DMS 273 treated with DMSO at 0.1 percent for 48 hours (cell line): ENCODE measurements at places on chromosomes 16 and 17.

GRCh38 chr16:84303023-84303422 is 8.3 kb downstream of the WFDC1 start:
- DNase-seq, result no peak

GRCh38 chr16:67917852-67918236 is 13.8 kb downstream of the CTRL start:
- DNase-seq, result no peak

DNA sequence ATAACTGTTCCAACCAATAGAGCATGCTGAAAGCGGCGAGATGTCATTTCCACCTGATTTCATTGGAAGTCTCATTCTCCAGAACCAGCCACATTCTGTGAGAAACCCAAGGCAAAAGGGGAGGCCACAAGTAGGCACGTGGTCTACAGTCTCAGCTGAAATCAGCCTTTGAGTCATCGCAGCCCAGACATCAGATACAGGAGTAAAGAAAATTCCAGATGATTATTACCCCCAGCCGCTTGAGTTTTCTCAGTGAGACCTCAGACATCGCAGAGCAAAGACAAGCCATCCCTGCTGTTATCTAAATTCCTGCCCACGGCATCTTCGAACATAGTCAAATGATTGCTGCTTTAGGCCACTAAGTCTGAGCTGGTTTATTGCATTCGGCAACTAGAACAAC is 23.1 kb downstream of the STAT3 start:
- DNase-seq, result no peak

DNA sequence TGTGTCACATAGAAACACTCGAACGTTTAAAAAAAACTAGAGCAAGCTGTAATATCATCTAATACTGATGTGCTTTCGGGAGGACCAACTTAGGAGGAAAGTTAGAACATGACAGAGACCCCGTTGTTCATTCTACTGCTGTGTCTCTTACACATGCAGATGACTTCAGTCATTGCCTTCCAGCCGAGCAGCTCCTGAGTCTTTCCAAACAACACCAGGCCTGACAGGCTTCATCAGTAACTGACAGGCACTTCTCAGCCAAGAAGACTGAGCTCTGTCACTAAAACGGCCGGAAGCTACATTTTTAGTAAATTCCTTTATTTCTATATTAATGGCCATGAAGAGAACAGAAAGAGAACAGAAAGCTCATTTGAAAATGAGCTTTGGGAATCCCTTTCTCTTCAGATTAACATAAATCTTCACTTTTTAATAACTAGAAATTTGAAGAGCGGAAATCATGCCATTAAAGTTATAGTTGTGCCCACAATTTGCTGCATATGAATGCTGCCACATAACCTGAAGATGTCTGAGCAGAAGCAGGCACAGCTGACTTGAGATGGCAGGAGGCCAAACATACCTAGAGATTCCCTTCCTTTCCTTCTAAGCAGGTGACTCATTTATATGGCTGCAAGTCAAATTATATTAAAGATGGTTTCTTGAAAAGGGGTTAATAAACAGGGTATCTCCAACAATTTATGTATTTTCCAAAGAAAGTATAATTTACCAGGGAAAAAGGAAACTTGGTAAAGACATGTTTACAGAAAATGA is 148.9 kb downstream of the ITFG1 start:
- DNase-seq, result no peak

DNA sequence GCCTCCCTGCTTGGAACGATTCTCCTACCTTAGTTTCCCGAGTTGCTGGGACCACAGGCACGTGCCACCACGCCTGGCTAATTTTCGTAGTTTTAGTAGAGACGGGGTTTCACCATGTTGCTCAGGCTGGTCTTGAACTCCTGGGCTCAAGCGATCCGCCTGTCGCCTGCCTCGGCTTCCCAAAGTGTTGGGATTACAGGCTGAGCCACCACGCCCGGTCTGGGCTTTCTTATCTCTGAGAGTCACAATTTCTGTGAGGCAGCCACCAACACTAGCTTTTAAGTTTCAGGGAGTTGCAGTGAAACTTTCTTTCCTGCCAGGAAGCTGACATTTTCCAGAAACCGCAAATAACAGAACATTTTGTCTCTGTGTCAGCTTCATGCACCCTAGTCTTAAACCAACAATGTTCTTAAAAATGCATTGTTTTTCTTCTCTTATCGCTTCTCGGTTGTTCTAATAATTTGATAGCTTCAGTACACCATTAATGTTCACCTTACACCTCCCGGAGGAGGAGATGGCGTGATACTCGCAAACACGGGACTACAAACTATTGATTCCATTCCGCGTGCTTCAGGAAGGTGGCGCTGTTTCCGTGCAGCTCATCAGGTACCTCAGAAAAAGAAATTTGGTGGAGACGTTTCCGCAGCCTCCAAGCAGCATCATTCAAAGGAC is 7.4 kb upstream of the DHRS7B start:
- peak; percentile 31 for DNase-seq

- no peak for DNase-seq
Observed at GRCh38 chr17:47745037-47745380, 12.0 kb downstream of the TBX21 start.

DNA sequence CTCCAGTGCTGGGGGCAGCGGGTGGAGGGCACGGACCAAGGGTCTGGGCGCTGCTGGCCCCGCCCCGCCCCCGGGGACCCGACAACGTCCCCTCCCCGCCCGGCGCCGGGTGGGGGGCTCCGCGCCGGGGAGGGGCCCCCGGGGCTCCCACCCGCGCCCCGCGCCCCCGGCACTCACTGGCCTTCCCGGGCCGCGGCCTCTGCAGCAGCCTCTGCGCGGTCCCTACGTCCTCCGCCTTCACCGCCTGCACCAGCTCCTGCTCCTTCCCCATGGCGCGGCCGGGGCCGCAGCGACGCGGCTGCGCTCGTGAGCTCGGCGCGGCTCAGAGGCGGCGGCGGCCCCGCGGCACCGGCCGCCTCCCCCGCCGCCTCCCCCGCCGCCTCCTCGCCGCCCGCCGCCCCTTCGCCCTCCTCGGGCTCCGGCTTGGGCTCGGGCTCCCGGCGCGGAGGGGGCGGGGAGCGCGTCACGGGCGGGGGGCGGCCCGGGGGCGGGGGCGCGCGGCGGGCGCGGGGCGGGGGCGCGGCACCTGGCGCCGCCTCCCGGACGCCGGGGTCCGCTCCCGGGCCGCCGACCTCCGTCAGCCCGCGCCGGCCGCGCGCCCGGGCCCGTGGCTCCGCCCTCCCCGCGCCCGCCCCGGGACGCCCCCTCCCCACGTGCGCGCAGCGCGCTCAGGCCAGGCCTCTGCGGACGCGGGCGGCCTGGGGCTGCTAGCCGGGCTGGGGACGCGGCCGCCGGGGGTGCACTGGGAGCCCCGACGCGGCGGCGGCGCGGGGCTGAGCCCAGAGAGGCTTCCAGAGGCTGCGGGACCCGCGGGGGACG is at the start of gene CASKIN1:
CASKIN1 (minus strand) TSS at position 444 of the 819 bp plus-strand sequence; CDS start at position 271, 173 bp downstream.
- DNase-seq, result no peak

DNA sequence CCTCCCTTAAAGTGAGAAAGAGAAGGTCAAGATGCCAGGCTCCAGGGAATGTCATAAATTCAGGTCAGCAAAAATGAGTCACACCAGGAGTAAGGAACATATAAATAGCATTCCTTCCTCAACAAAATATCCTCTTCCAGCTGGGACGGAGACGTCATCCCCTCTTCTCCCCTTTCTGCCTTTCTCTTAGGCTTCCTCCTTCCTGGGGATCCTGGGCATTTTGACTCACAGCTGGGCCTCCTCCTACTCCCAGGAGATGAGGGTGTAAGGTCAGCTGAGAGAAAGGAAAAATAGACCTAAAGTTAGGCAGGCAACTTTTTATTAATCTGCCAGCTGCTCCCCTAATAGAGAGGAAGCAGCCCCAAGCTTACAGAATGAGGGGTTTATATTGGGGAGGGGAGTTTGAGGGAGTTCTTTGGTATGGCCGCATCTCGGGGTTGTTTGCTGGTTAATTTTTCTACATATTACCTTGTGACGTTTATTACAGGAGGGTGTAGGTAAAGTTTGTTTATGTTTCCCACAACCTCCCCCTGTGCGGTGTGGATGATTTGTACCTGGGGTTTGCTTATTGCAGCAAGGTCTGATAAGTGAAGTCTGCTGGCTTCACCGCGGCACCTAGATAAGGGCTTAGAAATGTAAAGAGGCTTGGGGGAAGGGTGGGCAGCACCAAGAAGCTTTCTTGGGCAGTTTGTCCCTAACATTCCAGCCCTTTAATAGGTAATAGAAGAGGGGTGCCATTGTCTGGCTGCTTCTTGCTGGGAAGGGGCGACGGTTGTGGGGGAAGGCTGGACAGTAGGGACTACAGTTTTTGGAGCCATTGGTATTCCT is 7.1 kb upstream of the ZNF747 start:
- DNase-seq, result no peak

DNA sequence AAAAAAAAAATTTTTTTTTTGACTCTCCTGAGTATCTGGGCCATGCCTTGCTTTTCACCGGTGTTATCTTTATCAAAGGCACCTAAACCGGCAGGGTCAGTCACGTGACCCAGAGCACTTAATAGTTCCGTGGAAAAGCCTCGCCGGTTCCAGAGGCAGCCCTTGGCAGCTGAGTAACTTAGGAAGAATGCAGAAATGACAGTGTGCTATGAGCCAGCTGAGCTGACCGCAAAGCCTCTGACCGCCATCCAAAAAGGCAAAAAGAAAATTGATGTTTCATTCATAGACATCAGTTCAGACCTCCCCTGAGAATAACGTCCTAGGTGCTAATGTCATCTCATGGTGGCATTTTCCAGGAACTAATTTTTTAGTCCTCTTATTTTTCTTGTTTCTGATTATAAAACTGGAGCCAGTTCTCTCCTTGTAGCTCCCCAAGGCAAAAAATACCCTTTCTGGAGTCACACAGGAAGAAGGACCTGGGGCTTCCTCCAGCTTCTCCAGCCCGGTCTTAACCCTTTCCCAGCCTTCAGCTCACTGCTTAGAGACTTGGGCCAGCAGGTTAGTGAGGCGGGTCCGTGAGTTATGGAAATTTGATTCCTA is 122.6 kb downstream of the SOCS1 start:
- DNase-seq, result no peak
